Stimulated activated CD4-positive, alpha-beta T cell treated with anti-CD3 and anti-CD28 coated beads, TNF-alpha, amount 100 ng/mL, for 24 hours (primary cell): ENCODE measurements at places on chromosomes 1 and 21.

- DNase-seq, result no peak
Measured at GRCh38 chr1:16625497-16626408, 12.4 kb upstream of the NBPF1 start.

DNA sequence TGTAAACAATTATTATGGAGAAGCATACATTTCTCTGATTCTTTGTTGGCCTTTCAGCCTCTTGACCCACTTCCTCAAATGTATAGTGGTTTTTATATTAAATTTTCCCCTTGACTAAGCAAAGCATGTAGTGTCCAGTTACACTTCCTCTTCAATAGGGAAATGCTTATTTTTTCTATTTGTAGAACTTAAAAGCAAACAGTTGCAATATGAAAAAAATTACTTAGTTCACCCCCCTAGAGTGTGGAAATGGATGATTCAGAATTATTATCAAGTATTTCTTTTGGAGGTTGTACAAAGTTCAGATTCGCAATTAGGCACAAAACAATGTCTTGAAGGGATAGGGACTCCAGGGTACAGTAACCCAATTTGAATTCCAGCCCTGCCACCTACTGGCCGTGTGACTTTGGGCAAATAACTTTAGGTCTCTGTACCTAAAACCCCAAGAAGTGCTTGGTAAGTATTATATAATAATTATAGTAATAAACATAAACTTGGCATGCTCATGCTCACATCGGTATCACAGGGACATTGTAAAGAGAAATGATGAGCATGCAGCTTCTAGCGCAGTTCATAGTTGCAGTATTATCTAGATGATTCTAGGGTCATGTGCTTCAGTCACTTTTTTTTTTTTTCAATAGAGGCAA, 28.6 kb upstream of the IFNGR2 start:
- no peak for DNase-seq

- no peak for DNase-seq
Measured at GRCh38 chr1:82226186-82226505, 425.4 kb downstream of the ADGRL2 start.

- no peak for DNase-seq
Measured at GRCh38 chr1:6248932-6249738, 5.2 kb downstream of the HES3 start.

- DNase-seq, result no peak
Measured at GRCh38 chr21:46598581-46599572, 6.0 kb downstream of the S100B start.

DNA sequence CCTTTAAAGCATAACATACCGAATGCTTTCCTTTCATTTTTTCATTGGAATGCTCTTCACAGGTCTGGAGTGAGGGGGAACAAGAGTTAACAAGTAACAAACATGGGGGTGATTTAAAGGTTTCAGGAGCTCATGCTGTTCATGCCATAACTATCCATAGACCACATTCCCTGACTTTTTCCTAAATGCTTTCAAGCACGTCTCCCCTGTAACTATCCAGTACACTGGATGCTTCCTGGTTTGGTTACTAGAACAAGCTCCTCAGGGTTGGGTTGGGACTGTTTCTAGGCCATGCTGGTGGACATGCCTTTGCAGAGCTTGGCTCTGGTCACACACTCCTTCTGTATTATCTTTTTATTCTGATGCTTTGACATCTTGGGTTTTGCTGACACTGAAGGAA, 38.6 kb downstream of the KCNK1 start:
- no peak for DNase-seq

DNA sequence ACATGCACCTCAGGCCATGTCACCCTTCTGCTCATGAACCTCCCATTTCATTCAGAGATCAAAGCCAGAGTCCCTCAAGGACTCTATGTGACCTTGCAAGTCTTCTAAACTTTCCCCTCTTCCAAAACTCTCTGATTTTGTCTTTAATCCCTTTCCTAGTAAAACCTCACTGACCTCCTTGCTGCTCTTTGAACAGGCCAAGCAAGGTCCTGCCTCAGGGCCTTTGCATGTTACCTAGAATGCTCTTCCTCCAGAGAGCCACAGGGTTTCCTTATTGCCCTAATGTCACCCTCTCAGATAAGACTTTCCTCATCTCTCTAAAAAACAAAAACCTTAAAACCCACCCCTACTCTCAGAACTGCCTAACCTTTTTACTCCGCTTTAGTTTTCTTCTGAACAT, 26.6 kb downstream of the IL23R start:
- no peak for DNase-seq

DNA sequence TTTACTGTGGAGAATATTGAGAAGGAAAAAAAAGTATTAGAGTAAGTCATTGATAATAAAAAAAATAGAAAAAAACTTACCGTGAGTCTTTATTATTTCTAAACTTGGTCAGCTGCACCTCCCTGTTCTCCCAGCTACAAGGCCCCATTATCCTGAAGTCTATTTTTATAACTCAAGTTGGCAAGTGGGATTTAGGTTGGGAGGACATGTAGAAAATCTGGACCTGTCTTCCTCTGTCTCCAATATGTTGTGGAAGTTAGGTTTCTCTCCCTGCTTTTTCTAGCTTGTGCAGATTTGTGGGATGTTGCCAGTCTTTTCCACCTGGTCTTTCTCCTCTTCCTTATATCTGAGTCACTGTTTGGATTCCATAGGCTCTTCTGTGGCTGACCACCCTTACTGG, 361.4 kb downstream of the HLX start:
- DNase-seq, result no peak

- DNase-seq, result no peak
Measured at GRCh38 chr1:7229186-7229585, 443.9 kb downstream of the CAMTA1 start.

DNA sequence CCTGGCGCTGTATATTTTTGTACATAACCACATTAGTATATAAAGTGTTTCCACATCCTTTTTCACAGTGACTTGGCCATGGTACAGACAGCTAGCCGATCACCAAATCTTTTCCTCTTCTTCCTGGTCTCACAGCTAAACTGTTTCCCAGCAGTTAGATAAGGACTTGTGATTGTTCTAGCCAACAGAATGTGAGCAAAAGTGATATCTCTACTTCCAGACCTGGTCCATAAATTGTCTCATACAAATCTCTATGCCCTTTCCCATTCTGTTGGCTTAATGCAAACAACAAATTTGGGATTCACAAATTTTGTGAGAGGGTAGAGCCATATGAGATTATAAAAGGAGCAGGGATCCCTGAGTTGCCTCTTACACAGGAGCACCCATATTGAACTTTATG, 19.5 kb downstream of the PAFAH2 start:
- no peak for DNase-seq

- DNase-seq, result no peak
Measured at GRCh38 chr1:197773856-197774255, 1.4 kb downstream of the DENND1B start.

DNA sequence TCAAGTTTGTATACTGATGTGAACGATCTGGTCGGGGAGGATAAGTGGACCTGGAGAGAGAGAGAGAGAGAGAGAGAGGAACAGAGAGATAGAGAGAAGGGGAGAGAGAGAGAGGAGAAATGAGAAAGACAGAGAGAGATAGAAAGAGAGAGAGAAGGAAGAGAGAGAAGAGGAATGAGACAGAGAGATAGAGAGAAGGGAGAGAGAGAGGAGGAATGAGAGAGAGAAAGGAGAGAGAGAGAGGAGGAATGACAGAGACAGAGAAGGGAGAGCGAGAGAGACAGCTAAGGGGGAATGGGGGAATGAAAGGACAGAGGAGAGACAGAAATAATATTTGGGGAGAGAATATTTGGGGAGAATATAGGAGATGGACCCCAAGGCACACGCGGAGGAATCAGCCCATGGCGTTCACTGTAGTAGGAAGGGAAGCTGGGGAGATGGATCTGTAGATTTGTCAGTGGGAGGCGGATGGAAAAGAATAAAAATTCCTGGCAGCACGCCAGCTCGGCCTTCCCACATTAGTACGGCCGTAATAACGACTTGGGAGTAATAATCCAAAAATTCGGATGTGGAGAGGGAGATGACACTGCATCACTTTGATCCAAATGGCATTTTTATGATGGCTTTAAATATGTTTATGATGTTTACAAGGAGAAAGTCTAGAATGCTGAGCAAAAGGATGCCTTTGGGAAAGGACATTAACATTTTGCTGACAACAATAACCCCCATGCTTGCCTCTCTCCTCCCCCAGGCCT, 159.8 kb upstream of the KCNJ6 start:
- no peak for DNase-seq

DNA sequence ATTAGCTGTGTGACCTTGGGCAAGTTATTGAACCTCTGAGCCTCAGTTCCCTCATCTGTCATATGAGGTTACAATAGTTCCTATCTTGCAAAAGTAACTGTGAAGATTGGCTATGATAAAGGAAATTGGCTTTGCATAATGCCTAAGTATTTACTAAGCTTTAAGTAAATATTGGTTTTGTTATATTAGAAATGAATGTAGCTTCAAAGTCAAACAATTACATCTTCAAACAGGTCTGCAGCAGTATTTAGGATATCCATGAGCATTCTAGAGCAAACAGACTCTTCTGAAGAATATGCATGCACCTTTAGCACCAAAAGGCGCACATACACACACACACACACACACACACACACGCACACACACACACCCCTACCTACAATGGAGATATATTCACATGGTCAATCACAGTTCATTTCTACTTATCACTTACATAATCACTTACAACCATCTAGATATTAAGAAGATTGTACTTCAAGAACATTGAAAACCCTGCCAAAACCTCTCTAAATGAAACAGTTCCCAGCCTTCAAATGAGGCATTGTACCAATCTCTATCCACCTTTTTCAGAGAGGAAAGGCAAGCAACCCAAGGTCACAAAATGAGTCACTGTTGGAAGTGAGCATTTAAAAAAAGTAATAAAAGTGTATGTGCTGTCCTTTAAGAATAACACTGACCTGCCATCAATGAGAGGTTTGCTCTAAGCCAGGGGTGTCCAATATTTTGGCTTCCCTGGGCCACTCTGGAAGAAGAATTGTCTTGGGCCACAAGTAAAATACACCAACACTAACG, 13.4 kb upstream of the FAM43B start:
- DNase-seq, result no peak

- DNase-seq, result no peak
Measured at GRCh38 chr1:39576016-39576657, 453 bp downstream of the PABPC4 start.

- no peak for DNase-seq
Measured at GRCh38 chr1:60065199-60065598, 8.4 kb downstream of the C1orf87 start.

DNA sequence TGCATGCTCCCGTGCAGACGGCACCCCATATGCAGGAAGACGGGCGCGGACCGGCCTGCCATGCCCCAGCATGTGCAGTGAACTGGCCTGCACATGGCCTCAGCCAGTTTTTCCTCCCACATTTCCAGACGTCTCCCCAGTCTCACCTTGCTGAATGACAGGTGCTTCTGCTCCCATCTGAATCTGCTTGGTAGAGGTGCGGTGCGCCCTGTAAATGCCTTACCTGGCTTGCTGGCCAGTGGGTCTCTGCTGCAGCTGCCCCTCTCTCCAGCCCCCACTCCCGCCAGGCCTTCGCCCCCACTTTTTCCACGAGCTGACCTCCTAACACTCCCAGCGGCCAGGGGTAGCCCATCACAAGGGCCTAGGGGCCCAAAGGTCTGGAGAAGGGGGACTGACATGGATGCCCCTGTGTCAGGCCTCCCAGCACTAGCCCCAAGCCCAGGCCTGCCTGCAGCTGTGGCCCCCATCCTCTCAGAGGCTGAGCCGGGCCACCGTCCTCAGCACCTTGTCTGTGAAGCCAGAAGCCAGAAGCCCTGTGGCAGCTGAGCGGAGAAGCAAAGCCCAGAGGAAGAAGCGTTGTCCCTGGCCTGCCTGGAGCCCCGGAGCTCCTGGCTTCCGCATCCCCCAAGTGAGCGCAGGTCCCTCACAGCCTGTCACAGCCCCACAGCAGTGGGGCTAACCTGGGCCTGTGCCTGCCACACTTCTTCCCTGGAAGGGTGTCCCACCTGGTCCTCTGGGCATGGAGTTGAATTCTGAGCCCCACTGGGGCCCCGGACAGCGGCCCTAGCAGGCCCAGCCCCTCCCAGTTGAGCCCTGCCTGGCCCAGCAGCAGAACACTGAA, 3.7 kb upstream of the SLC19A1 start:
- no peak for DNase-seq

- DNase-seq, result no peak
Measured at GRCh38 chr1:185063719-185064118, 18.4 kb downstream of the RNF2 start.

DNA sequence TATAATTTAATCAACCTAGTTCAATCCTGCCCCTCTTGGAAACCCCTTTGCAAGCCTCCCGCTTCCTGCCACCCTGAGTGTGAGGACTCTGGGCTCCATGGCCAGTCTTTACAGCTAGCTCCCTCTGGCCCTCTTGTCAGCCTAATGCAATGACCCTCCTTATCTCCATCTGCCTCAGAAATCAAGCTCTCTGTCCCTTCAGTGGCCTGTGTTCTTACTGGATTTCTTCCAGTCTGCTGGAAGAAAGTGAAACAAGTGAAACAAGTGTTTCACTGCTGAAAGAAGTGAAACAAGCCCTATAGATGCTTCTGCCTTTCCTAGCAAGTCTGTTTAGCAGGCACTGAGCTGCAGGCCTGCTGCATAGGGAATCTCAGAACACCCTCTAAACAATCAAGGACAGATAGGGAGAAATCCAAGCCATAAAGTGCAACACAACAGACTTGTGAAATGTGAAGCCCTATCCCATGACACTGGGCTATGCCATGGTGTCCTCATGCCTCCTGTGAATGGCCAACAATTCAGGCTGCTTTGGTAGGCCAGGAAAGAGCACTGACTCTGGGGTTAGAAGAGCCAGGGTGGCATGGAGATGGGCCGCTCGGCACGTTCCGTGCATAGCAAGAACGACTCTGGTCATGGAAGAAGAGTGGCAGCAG, 55.9 kb downstream of the FAM163A start:
- no peak for DNase-seq

DNA sequence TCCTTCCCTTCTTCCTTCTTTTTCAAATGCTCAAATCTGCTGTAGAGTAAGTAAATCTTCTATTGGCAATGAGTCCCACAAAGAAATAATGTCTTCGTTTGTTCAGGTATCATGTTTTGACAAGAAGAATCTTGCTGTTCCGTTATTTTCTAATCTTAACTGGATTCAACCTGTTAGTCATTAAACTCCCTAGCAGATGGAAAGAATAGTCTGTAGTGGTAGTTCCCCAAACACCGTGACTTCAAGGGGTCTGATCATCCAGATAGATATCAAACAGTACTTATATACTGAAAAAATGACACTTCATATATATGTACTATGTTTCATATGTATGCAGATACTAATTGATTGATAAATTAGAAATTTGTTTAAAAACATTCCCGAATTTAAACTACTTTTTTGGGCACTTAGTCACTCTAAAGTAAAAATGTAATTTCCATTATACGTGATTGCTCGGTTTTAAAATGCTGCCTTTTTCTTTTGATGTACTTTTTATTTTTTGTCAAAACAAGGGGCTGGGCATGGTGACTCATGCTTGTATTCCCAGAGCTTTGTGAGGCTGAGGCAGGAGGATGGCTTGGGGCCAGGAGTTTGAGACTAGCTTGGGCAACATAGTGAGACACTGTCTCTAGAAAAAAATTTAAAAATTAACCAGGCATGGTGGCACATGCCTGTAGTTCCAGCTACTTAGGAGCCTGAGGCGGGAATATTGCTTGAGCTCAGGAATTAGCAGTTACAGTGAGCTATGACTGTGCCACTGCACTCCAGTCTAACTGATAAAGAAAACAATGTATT, 335.7 kb upstream of the SNX7 start:
- no peak for DNase-seq

- DNase-seq, result no peak
Measured at GRCh38 chr1:165207853-165208515, 148.5 kb downstream of the LMX1A start.
